ENCODE measurements at places on chromosomes 12 and 14. TPM values are rescaled to one million over a fixed set of nuclear protein-coding genes. Genes with fewer than 3 reads are reported as not detected.

DNA sequence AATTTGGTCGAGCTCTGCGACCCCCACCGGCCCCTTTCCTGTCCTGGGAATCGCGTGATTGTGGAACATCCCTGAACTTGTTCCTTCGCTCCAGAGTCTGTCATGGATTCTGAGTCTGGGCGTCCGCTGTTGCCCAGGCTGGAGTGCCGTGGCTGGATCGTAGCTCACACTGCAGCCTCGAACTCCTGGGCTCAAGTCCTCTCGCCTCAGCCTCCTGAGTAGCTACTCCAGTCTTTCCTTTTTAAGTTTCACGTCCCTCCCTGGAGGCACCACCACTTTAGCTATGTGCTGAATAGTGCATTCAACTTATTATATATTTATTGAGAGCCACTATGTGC lies 698 bp downstream of the ACOT6 start:
- DNase-seq = no peak

DNA sequence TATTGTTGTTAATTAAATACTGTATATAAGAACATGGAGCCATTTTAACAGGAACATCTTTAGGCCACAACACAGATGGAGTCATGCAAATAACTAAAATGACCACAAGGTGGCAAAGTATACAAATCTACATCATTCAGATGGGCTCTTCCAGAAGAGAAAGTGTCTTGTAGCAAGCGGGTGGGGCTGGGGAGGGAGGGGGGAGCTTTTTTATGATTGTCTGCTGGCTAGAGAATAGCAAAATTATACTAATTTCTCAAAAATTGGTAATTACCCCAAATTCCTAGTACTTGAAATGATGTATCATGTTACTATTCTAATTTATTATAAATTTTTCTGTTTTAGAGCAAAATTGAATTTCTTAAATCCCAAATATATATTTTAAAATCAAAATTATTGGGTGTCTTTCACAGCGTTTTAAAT lies 378.7 kb downstream of the PRKD1 start:
- DNase-seq = peak; percentile 44

DNA sequence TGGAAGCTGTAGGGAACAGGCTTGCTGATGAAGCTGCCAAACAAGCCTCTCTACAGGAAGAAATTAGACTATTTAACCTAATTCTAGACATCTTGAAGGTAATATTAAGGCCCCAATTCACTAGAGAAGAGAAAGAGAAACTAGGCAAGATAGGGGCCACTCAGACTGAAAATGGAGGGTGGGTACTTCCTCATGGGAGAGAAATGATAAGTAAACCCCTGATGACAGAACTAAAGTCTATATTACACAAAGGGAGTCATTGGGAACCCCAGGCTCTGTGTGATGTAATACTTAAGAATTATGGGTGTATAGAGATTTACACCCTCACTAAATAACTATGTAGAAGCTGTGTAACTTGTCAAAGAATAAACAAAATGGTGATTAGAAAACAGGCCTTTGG lies 64.3 kb downstream of the APOBEC1 start:
- DNase-seq = no peak

DNA sequence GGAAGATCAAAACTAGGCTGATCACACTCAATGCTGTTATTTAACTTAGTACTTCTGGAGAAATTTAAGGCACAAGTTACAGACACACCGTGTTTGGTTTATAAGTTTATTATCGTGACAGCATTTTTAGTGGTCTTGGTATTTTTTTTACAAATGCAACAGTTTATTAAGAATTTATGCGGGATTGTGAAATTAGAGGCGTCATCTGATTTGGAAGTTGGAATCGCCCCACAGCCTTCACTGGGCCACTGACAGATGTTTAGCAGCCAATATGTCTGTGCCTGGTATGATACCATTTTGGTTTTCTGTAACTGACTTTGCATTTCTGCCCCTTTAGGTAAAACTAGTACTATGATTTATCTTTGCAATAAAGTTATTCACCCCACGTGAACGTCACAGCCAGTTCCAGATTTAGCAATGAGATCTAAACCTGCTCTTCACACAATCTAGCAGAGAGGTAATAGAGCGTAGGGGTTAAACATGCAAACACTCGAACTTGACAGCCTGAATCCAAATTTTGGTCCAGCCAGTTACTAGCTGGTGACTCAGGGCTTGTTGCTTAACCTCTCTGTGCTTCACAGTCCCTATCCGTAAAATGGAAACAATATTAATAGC lies 73.2 kb upstream of the SSTR1 start:
- no peak for DNase-seq

DNA sequence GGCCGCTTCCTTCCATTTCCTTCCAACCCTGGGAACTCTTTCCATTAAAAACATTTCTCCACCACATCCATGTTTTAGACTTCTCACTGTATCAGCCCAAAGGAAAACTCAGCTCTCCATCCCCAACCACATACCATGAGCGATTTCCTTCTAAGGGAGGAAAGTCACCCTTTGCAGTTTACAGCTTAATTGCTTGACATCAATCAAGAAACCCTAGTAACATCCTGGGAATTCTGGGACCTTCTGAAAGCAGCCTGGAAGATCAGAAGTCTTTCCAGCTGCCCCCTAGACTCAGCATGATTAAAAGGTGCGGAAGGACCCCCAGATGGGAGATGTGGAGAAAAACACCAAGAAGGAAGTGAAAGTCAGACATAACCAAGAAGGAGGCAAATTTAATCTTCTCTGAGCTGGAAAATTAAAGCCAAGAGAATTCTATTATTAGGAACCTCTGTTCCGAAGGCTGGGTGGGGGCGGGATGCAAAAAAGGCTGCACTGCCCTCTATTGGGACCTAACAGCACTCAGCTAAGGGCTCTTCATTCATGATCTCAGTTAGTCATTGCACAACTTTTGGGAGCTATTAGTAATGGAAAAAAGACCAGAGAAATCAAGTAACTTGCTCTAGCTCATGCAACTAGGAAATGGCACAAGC lies 73.3 kb upstream of the PLXNC1 start:
- DNase-seq = no peak

- no peak for DNase-seq
Observed at GRCh38 chr14:97410667-97411620, 613.8 kb downstream of the VRK1 start.

GRCh38 chr12:5260086-5260485 lies 171.8 kb upstream of the NTF3 start:
- DNase-seq = no peak

GRCh38 chr12:8639936-8640335 lies 22.7 kb downstream of the MFAP5 start:
- DNase-seq = no peak

GRCh38 chr12:121005346-121005815 lies 10.9 kb downstream of the C12orf43 start:
- DNase-seq = no peak

- no peak for DNase-seq
Observed at GRCh38 chr12:1993341-1993740, 10.9 kb downstream of the DCP1B start.

DNA sequence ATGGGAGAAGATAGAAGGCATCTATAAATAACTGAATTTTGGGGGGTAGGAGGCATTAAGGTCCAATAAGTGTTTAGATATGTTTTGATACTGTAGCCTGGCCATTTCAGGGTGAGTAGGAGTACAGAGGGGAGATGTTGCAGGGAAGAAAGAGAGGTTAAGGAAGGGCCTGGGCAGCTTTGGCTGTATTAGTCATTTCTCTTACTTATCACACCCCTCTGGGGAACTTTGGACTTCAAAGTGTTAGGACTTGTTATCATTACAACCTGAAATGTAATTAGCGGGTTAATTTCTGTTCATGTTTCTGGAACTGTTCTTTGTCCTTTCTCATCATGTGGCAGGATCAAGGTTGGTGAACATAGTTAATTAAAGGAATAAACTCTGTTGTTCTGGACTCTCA lies 40.3 kb downstream of the SUSD6 start:
- no peak for DNase-seq

G2E3 gene
- 7.9 TPM for total RNA-seq

TNFAIP2 gene
- total RNA-seq = 136 TPM

TPI1 gene
- 542 TPM for total RNA-seq

LRRC43 gene
- 1.4 TPM for total RNA-seq

RAN gene
- 431 TPM for total RNA-seq
